Caudate nucleus (tissue), 63 donors: ENCODE measurements at places on chromosomes 5 and 9.

GRCh38 chr5:171597946-171598640 lies 178.6 kb downstream of the FGF18 start:
- no peak for DNase-seq

DNA sequence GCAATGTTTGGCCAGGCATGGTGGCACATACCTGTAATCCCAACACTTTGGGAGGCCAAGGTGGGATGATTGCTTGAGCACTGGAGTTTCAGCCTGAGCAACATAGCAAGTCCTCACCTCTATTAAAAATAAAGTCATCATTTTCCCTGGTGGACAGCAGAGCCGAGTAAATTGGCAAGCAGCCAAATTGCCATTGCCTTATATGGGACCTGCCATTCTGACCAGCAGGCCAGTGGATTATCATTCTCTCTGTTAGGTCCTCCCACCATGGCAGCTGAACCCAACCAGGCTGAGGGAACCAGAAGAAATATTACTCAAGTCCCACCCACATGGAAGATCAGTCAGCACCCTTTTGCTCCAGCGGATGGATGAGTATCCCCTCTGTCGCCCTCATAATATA lies 1829.9 kb downstream of the EFNA5 start:
- DNase-seq: no peak

GRCh38 chr9:132880324-132880661 lies 1.6 kb downstream of the SPACA9 start:
- DNase-seq: no peak

GRCh38 chr5:169354263-169354662 lies 53.3 kb upstream of the SLIT3 start:
- DNase-seq: no peak

GRCh38 chr5:7347377-7347776 lies 48.6 kb upstream of the ADCY2 start:
- DNase-seq: no peak

GRCh38 chr5:62322484-62322883 lies 16.5 kb downstream of the KIF2A start:
- DNase-seq: no peak

GRCh38 chr5:81192373-81192750 lies 40.8 kb upstream of the CKMT2 start:
- no peak for DNase-seq

- no peak for DNase-seq
Observed at GRCh38 chr5:167786871-167787578, 504.4 kb upstream of the WWC1 start.

GRCh38 chr5:81629986-81630385 lies 120.9 kb downstream of the SSBP2 start:
- DNase-seq: no peak

DNA sequence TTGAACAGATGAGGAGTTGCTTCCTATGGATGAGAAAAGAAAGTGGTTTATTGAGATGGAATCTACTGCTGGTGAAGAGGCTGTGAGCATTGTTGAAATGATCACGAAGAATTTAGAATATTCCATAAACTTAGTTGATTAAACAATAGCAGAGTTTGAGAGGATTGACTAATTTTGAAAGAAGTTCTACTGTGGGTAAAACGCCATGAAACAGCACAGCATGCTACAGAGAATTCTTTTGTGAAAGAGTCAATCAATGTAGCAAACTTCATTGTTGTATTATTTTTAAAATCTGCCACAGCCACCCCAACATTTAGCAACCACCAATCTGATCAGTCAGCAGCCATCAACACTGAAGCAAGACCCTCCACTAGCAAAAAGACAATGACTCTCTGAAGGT lies 309.1 kb downstream of the SPOCK1 start:
- DNase-seq: no peak

GRCh38 chr9:5478206-5478605 lies 27.9 kb downstream of the CD274 start:
- DNase-seq: no peak

DNA sequence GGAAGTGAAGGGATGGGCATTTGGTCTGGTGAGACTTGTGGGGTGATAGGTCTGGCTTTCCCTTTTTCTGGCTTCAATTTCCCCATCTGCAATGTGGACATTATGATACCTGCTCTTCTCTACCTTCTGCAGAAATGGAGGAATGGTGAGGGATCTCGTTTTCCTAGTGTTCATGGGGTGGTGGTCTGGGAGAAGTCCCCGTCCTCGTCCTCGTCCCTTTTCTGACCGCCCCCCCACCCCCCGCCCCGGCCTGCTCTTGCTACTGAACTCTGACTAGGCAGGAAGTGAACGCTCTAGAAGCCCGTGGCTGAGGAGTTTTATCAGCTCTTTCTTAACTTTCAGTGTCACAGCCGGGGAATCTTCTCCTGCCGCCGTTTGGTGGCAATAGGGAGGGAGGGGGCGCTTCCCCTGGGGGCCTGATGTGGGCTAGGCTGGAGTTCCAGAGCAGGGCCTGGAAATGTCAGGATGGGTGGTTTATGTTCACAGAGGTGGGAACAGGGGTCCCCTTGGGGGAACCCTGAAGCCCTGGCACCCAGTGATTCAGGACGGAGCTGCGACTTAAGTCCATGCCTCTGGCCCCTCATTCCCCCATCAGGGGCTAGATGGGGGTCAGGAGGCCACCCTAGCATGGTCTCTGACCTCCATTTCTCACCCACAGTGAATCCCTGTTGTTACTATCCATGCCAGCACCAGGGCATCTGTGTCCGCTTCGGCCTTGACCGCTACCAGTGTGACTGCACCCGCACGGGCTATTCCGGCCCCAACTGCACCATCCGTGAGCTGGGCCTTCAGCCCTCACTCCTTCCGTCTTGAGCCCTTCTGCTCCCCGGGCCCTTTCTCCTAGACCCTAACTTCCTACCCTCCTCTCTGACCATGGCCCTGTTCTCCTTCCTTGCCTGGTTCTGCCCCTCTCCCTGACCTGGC lies 6.7 kb downstream of the PTGS1 start:
- no peak for DNase-seq

GRCh38 chr5:36304095-36304805 lies 2.5 kb upstream of the RANBP3L start:
- DNase-seq: no peak

GRCh38 chr5:128775558-128775957 lies 189.7 kb upstream of the SLC27A6 start:
- DNase-seq: no peak

DNA sequence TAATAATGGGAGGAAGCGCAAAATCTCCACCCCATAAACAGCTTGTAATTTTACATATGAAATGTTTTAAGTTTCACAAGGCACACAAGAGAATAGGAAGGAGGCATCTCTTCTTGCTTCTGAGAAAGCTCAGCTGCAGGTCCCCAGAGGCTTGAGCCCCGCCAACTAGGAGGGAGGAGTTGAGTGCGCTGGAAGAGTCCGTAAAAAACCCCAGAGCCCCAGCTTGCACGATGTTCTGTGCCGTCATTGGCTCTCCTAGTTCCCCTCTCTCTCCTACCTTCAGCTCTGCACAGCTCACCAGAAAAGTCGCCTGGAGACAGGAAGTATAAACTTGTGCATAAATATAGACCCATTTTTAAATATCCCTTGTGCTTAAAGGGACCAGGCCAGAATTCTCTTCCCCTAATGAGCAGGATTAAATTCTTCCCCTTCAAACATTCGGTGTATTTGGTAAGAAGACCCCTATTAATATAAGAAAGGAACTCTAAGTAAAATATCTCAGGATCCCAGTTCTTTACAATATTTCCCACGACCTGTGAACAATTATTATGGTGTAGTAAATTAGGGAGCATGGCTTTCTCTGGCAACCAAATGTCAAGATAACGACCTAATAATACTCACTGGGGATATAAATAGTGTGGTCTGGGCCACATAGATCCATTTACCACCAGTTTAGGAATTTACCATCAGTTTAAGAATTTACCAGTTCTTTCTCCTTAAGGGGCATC lies 13.7 kb downstream of the GLRX start:
- DNase-seq: no peak

GRCh38 chr5:54882101-54882500 lies 103.3 kb downstream of the ESM1 start:
- no peak for DNase-seq

DNA sequence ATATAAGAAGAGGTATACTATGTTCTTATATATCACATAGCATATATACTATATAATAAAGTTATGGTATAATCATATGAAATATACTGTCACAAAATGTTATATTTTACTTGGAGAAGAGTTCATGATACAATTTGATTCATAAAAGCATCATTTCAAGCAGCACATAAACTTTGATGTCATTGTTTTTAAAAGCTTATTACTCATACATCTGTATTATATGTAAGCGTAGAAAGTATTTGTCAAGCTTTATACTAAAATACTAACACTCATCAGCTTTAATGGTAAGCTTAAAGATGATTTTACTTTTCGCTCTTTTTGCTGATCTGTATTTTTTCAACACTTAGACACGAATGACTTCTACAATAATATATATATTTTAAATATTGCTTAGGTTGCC lies 34.0 kb upstream of the ZNF618 start:
- no peak for DNase-seq

- no peak for DNase-seq
Observed at GRCh38 chr5:64947801-64948200, 179.1 kb downstream of the CWC27 start.

DNA sequence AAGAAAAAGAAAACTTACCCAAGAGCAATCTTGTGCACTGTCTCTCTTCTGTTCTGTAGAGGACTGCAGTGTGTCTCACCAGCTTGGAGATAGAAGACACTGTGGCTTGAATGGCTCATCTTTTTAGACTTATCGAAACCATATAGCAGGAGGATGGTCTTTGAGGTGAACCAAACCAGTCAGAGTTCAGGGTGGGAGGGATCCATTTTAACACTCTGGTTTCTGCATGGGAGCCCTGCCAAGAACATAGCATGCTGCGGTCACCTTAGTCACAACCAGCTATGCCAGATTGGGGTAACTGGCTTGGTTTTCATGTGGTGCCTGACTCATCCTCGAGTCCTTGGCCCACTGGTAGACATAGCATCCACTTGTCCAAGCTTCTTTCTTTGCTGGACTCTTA lies 135.1 kb downstream of the PAPPA start:
- DNase-seq: no peak

- DNase-seq: peak; percentile 16
Observed at GRCh38 chr5:141326088-141326854, 4.0 kb upstream of the PCDHGA1 start.

- no peak for DNase-seq
Observed at GRCh38 chr9:131613921-131614320, 68.6 kb downstream of the PRRT1B start.

- no peak for DNase-seq
Observed at GRCh38 chr9:98104445-98104881, 14.6 kb downstream of the TRIM14 start.

DNA sequence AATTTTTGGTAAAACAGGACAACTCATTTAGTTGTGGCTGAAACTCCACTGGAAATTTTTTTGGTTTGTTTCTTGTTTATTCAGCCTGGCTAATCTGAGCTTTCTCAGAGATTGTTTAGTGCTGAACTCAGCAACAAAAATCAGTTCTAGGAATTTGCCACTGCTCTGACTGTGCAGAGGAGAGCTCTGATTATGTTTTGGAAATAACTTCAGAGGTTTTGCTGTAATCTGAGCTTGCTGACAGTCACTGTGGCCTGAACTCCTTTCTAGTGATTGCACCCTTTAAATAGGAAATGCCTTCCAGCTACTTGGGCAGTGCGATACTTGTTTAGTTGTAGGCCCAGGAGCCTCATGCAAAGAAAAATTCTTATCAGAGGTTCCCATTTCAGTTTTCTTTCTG lies 60.2 kb downstream of the OSTF1 start:
- no peak for DNase-seq

DNA sequence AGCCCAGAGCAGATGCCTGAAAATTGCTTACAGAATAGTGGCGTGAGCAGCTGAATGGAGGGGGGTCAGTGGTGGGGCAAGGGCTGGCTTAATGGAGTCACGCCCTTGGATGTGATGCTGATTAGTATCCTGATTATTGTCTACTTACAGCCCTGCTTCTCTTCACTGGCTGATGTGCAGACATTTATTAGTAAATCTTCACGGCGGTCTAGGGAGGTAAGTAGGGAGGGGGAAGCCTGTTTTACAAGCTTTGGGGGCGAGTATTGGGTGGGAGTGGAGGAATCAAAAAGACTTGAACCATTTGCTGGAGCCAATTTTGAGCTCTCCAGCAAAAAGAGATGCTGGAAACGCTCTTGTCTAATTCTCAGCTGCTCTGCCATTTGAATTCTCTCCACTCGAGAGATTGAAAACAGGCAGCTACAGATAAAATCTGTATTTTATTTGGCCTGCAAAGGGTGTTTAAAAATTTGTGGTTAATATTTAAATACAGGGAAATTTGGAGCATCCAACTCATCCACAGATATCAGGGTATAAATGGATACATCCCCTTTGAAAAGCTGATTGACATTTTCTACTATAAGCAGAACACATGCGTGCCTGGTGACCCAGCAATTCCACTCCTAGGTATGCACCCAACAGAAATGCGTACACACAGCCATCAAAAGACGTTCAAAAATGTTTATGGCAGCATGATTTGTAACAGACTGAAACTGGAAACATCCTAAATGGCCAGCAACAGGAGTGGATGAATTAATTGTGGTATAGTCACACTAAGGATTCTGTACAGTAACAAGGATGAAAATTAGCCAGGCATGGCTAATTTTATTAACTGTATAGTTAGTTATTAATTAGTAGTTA lies 19.5 kb upstream of the ALDH1B1 start:
- DNase-seq: no peak

- no peak for DNase-seq
Observed at GRCh38 chr5:160744268-160745101, 107.5 kb downstream of the ATP10B start.

- no peak for DNase-seq
Observed at GRCh38 chr5:30540150-30540549, 653.3 kb upstream of the CDH6 start.

- peak; percentile 85 for DNase-seq
Observed at GRCh38 chr9:97982683-97983588, at the start of gene ANP32B. Gene ANP32B, plus strand, starts transcription at chr9:97983341. Its CDS starts 215 bp downstream, at chr9:97983556.

DNA sequence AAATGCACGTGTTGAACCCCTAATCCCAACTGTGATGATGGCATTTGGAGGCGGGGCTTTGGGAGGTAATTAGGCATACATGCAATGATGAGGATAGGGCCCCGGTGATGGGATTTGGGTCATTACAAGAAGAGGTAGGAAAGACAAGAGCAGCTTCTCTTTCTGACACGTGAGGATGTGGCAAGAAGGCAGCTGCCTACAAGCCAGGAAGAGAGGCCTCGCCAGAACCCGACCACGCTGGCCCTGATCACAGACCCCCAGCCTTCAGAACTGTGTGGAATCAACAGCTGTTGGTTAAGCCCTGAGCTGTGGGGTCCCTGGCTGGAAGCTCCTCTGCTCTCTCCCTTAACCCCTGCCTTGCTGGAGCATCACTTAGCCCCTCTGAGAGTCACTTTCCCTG lies 57.5 kb downstream of the COL23A1 start:
- DNase-seq: no peak

GRCh38 chr5:122480146-122480545 lies 168.1 kb downstream of the SNCAIP start:
- no peak for DNase-seq

- no peak for DNase-seq
Observed at GRCh38 chr9:87433853-87434252, 63.8 kb upstream of the DAPK1 start.

GRCh38 chr5:157607371-157608161 lies 32.0 kb upstream of the ADAM19 start:
- no peak for DNase-seq

- DNase-seq: no peak
Observed at GRCh38 chr5:141692533-141692888, 10.5 kb upstream of the ARAP3 start.
